ENCODE measurements at places on chromosomes 3 and 15.

GRCh38 chr3:64163019-64163754 lies 62.1 kb downstream of the PRICKLE2 start:
- no peak for DNase-seq

DNA sequence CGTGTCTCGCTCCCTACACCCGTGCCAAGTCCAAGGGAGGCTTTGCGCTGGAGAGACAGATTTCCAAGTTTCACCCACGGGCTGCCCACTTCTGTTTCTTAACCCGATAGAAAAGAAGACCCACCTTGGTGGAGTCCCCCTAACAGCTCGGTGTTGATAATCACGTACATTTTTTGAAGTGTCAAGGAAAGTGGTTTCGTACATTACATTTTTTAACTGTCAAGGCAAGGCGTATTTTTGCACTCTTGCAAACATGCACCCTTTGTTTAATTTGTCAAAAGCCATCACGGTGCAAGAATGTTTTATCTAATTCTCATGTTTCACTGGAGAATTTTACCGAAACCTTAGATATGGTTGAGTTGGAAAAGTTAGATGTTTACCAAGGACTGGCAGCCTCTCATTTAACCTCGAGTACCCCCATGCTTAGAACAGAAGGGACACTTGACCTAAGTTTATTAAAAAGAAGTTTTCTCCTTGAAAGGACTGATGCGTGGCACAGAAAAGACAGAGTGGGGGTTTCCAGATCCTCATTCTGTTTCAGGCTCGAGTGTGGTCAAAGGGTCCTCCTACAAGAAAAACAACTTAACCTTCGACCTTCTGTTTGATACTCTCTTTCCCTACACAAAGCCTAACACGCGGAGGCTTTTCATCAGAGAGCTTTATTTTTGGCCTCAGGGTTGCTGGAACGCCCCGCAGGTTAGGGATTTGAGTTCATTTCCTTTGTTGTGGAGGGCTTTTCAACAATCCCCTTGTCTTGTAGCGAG lies 882 bp downstream of the GXYLT2 start:
- no peak for DNase-seq

- DNase-seq: no peak
Measured at GRCh38 chr15:92524874-92525565, 130.6 kb downstream of the FAM174B start.

- no peak for DNase-seq
Measured at GRCh38 chr15:100959066-100960050, 40.2 kb downstream of the LRRK1 start.

DNA sequence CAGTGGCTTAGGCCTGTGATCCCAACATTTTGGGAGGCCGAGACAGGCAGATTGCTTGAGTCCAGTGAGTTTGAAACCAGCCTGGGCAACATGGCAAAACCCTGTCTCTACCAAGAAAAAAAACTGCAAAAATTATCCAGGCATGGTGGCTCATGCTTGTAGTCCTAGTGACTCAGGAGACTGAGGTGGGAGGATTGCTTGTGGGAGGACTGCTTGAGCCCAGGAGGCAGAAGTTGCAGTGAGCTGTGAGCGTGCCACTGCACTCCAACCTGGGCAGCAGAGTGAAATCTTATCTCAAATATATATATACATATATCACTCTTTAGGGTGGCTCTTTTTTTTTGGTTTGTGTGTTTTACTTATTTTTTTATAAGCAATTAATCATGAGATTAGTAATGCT lies 83.7 kb upstream of the WDR72 start:
- DNase-seq: no peak

DNA sequence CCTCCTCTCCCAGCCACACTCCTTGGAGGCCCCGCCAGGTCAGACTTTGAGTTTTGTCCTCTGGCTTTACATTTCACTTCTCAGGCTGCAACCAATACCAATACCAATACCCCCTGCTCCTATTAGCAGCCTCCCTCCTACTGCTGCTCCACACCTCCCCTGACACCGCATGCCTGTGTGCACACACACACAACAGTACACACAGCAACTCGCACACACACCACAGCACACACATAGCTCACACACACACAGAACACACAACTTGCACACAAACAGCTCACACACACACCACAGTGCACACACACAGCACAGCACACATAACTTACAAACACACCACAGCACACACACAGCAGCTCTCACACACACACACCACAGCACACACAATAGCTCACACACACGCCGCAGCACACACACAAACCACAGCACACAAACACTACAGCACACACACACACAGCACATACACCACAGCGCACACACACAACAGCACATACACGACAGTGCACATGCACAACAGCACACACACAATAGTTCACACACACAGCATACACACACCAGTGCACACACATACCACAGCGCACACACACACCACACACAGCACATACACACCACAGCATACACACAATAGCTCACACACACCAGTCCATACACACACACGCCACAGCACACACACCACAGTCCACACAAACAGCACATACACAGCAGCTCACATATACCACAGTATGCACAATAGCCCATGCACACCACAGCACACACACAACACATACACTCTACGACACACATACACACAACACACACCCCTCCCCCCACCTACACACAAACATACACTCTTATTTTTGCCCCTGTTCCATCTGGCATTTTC lies 204.7 kb downstream of the UACA start:
- DNase-seq: no peak

- DNase-seq: peak; percentile 31
Measured at GRCh38 chr3:141913150-141913811, 36.8 kb downstream of the ATP1B3 start.

DNA sequence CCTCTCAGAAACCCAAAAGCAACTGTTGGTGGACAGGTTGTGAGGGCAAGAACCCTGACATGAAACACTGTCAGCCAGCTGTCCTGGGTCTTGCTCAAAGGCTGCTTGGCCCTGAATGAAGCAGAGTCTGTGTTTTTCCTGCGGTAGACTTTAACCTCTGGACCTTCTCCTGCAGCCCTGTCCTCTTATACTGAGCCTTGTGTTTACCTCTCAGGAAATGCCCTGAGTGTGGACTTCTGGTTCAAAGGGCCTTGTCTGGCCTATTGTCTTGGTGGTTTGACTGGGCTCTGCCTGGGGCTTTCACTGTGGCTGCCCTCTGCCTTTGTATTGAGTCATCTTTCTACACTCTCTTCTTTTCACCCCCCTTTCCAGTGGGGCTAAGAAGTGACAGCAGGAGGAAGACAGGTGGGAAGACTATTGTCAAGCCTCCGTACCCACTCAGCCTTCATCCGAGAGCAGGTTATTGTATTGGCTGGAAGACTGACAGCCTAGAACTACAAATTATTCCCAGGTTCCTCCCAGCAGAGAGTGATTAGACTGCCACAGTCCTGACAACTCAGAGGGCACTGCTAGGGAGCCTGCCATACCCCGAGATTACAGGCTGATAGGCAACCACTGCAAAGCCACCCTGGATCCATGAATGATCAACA lies 3.5 kb downstream of the SEC13 start:
- no peak for DNase-seq

DNA sequence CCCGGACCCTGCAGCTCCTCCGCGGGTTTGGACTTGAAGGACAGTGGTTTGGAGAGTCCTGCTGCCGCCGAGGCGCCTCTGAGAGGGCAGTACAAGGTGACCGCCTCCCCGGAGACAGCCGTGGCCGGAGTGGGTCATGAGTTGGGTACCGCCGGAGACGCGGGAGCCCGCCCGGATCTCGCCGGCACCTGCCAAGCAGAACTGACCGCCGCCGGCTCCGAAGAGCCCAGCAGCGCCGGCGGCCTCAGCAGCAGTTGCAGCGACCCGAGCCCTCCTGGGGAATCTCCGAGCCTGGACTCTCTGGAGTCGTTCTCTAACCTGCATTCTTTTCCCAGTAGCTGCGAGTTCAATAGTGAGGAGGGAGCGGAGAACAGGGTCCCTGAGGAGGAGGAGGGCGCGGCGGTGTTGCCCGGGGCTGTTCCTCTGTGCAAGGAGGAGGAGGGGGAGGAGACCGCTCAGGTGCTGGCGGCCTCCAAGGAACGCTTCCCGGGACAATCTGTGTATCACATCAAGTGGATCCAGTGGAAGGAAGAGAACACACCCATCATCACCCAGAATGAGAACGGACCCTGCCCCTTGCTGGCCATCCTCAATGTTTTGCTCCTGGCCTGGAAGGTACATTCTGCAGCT lies 634 bp downstream of the MINDY2 start:
- DNase-seq: no peak

- no peak for DNase-seq
Measured at GRCh38 chr3:109863701-109864100, 526.4 kb upstream of the DPPA4 start.

GRCh38 chr3:87855616-87856015 lies 203.2 kb downstream of the CGGBP1 start:
- no peak for DNase-seq

DNA sequence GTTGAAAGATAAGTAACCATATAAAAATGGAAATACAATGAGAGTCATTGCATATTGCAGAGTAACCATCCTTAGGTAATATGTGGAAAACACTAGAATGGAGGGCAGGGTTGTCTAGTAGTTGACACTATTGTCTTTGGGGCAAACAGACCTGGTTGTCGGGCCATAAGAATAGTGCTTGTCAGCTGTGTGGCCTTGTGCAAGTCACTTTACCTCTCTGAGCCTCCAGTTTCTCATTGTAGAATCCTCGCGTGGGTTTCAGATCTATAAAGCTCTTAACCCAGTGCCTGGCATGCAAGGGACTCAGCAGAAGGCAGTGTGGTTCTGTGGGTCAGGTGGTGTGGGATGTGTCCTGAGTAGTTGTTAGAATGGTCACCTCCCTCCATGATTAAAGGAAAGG lies 32.0 kb downstream of the MRPS25 start:
- no peak for DNase-seq

DNA sequence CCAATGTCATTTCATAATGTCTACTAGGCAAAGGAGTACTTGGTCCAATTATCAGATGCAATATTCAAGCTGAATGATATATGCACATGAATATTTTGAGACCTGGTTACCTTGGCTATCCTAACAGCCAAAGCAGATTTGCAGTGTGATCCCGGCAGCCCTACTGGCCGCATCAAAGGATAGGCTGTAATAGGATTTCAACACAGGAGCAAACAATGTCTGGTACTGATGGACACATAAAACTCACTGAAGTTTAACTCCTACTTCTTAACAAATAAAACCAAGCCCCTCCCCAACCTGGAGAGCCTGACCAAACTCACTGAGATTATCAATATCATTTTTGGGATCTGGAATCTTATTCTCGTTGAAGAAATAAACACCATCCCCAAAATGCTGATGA lies 130.2 kb downstream of the FOXP1 start:
- DNase-seq: no peak

DNA sequence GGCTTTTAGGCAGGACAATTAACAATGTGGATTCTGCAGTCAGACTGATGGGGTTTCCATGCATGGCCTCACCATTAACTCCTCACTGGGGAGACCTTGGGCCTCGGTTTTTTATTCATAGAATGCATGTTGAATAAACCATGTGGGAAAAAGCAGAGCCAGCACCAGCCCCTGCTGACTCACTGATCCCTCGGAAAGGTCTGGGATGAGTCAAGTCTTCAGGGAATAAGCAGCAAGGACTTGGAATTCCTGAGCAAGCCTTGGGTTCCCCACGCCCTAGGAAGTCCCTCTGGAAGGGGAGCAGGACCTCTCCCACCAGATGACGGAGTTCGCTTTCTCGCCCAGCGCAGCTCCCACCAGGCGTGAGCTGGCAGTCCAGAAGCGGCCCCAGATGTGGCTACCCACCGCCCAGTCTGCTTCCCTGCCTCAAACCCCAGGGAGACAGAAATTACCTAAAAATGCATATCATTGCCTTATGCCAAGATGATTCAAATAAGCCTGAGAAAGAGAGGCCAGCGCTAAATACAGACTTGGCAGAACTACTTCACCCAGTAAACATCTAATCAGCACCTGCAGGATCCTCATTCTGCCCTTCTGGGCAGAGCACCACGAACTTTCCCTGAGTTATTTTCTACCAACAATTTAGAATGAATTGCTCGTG lies 45.4 kb downstream of the BTD start:
- no peak for DNase-seq

- DNase-seq: no peak
Measured at GRCh38 chr3:38588995-38589937, 60.2 kb downstream of the SCN5A start.

DNA sequence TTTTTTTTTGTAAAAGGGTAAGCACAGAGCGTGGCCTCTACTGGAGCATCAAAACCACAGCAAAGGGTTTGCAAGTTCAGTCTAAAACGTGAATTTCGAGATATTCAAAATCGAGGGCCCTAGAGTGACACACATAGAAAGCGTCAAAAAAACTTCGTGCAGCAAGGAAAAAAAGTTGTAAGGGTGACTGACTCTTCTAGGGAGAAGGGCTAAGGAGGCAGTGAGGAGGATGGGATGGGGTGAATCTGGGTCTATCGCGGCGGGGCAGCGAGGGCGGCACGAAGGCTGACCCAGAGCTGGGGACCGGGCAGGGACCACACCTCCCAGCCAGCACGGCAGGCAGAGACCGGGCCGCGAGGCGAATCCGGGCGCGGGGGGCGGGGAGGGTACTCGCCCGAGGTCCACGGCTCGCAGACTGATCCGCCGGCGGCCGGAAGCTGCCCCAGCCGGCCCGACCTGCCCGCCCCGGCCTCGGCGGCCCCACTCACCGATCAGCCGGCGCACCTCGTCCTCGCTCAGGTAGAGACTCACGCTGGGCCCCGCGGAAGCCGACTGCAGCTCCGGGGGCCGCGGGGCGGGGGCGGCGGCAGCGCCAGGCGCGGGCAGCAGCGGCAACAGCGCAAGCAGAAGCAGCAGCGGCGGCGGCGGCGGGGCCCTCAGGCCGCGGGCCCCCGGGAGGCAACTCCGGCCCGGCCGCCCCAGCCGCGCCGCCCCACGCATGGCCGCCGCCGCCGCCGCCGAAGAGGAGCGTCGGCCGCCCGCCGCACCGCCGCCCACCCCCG lies 533 bp downstream of the RYK start:
- peak; percentile 34 for DNase-seq

- DNase-seq: no peak
Measured at GRCh38 chr15:36507458-36507857, 72.0 kb upstream of the CDIN1 start.

DNA sequence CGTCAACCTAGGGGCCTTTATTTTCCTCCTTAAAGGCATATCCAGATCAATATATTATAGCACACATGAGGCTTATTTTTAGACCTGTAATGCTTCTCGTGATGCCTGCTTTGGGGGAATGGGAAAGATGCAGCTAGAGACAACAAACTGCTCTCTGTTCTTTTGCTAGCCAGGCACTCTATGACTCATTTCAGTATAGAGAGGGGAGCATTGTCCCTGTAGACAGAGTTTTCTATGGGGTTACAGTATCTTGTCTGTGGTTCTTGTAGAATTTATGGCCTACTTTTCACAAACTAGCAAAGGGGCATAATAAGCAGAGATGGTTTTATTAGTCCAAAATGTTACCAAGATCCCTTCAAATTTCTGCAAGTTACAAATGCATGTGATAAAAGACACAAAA lies 305.6 kb downstream of the LSAMP start:
- DNase-seq: no peak

- DNase-seq: peak; percentile 71
Measured at GRCh38 chr15:47301481-47301880, 415.8 kb upstream of the SEMA6D start.

All from NCI-H1092 (cell line).